NCI-H1048 (cell line): ENCODE measurements at places on chromosomes 2 and 18.

DNA sequence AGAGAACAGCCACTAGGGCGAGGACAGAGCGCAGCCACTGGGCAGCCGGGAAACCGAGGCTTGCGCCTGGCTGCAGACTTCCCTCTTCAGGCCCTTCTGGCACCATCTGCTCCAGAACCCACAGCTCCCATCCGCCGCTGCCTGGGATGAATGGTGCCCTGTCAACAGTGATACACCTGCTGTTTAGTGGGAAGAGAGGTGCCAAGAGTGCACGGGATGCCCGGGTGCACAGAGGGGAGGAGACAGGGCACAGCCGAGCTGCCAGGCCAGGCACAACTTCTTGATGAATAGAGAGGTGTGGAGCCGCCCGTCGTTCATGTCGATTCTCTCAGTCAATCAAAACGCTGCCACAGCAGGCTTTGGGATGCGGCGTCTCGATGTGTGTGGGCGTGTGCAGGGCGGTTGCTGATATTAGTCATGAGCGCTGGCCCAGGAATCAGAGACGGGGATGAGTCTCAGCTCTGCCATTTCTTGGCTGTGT, 39.5 kb downstream of the RRM2 start:
- no peak for DNase-seq

DNA sequence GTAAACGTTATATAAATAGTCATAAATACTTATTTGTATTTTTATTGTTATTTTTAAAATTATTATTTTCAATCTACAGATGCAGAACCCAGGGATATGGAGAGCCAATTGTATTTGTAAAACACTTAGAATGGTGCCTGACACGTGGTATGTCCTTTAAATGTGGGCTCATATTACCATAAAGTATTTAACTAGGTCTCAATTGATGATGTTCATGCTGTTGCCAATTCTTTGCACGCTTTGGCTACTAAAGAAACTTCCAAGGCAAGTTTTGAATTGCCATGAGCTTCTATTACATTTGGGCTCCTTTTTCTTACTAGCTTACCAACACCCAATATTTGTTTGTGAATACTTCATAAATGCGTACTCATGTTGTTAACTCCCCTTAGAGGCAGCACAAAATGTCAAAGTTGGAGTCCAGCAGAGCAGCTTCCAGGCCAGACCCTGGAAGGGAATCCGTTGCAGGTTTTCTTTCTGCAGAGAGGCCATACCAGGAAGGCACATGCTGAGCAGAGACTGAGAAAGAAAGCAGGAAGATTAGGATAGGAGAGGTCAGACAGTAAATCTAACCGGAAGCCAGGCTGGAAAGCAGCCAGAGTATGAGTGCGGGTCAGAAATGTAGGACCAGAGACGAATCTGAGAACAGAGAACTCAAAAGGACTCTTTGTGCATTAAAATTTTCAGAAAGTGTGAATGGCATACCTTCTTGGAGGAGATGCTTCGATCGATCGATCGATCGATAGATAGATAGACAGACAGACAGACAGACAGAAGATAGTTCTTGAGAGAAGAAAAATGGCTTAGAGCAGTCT, 4.2 kb upstream of the NOSTRIN start:
- no peak for DNase-seq

GRCh38 chr18:2534906-2535305, 36.4 kb downstream of the METTL4 start:
- no peak for DNase-seq

DNA sequence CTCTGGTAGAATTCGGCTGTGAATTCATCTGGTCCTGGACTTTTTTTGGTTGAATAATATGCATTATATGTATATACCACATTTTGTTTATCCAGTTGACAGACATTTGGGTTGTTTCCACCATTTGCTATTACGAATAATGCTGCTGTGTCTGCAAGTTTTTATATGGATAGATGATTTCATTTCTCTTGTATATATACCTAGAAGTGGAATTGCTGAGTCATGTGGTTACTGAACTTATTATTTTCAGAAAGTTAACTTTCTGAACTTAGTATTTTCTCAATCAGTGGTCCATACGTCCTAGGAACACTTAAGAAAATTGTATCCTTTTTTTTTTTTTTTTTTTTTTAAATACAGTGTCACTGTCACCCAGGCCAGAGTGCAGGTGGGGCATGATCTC, 63.3 kb downstream of the RIF1 start:
- no peak for DNase-seq

- DNase-seq: no peak
These were observed 1.1 kb upstream of the BOLL start for GRCh38 chr2:197786010-197786877.

DNA sequence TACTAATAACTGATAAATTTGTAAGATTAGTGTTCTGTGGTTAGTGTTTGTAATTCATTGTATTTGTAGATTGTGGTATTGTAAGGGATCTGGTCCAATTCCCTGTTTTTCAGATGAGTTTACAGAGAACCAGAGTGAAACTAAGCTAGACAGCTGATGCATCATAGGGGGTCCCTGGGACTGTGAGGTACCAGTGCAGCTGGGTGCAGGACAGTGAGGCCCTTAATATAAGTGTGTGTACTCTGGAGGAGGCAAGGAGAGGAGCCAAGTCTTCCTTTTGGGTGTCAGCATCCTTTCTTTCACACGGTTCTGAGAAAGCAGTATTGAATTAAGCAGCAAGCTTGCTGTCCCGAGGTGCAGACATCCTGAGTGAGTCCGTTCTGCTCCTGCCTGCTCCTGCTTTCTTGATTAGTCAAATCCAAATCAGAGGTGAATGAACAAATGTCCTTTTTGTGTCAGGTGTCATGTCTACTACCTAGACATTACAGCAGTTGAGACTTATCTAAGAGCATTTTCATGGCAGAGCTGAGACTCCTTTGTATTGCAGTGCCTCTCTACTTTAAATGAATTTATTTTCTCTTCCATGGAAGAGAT, 194.9 kb downstream of the MCFD2 start:
- DNase-seq: no peak

GRCh38 chr2:31166925-31167324, 28.7 kb upstream of the GALNT14 start:
- no peak for DNase-seq

GRCh38 chr2:191351921-191352320, 106.7 kb downstream of the MYO1B start:
- no peak for DNase-seq

GRCh38 chr2:27795868-27796277, 24.4 kb downstream of the MRPL33 start:
- no peak for DNase-seq

GRCh38 chr2:85250045-85250444, 77.7 kb downstream of the TGOLN2 start:
- no peak for DNase-seq

GRCh38 chr2:205682239-205682970, at the start of gene NRP2:
NRP2 (plus strand) TSS chr2:205682501; CDS start chr2:205683291, 790 bp downstream.
- peak; percentile 48 for DNase-seq

GRCh38 chr2:69642709-69643601, 584 bp downstream of the AAK1 start:
- DNase-seq: no peak

DNA sequence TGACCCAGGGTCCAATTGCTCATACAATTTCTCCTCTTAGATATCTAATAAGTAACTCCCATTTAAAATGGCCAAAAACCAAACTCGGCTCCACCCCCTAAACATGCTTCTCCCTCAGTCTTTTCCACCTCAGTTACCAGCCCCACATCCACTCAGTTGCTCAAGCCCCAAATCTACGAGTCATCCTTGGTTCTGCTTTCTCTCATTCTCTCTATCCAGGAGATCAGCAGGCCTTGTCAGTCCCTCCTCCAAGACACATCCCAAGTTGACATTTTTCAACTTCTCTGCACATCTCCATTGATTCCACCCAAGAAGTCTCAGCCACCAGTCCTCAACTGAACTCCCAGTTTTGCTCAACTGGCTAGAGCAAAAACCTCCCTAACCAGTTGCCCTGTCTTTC, 40.5 kb upstream of the RTN4 start:
- DNase-seq: no peak

DNA sequence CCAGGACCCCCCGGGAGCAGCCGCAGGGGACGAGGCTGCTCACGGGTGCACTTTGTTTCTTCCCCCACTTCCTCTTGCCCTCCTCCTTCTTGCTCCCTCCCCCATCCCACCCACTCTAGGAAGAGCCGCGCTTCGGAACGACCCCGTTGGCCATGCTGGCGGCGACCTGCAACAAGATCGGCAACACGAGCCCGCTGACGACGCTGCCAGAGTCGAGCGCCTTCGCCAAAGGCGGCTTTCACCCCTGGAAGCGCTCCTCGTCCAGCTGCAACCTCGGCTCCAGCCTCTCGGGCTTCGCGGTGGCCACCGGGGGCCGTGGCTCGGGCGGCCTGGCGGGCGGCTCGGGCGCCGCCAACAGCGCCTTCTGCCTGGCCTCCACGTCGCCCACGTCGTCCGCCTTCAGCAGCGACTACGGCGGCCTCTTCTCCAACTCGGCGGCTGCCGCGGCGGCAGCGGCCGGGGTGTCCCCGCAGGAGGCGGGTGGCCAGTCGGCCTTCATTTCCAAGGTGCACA, 1.3 kb downstream of the SP9 start:
- DNase-seq: no peak

GRCh38 chr18:2881088-2881839, 34.5 kb downstream of the EMILIN2 start:
- DNase-seq: no peak

DNA sequence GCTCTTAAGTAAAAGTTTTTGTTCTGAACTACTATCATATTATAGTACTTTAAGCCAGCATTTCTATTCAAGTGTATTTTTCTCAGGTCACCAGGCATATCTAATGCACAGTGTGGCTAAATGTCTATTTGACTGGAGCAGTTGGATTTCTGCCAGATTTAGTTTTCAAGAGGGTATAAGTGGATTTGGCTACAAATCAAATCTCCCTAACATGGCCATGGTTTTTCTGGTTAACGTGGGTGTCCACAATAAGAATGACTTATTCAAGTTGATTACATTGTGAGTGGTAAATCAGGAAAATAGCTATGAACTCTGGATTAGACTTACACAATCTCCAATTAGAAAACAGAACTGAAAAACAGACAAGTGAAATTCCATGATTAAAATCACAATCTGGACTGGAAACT, 5.7 kb upstream of the CHN1 start:
- DNase-seq: no peak

DNA sequence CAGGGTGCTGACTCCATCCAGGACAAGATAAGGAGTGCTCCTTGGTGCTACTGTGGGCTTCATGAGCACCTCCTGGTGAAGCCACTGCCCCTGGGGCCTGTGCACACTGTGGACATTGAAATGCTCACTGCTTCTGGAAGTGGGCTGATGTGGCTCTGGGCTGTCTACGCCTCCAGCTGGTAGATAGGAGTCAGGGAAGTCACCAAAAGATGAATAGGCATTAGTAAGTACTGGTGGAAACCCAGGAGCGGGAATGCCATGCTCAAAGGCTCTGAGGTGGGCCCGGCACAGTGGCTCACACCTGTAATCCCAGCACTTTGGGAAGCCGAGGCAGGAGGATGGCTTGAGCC, 79.2 kb upstream of the MSH2 start:
- no peak for DNase-seq

- no peak for DNase-seq
These were observed 6.4 kb downstream of the TNS1 start for GRCh38 chr2:217996361-217996760.

DNA sequence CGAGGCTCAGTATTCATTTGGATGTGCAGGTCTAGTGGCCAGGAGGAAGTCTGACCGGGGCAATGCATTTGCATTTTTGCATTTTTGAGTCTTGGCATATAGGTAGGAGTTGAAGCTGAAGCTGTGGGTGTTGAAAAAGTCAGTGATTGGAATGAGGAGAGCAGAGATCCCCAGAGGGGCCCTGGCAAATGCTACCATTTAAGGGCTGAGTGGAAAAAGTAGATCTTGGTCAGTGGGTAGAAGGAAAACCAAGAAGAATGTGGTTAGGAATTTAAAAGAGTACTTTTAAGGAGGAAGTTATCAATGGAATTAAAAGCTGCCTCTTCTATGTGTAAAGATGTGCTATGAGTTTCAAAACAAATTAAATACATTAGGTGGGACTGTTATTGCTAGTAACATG, 143.0 kb downstream of the ZEB2 start:
- no peak for DNase-seq

- DNase-seq: no peak
These were observed 45.3 kb upstream of the RFX8 start for GRCh38 chr2:101520246-101520645.

GRCh38 chr2:56483081-56483480, 299.3 kb downstream of the CCDC85A start:
- no peak for DNase-seq

- no peak for DNase-seq
These were observed 321.6 kb downstream of the DSEL start for GRCh38 chr18:67194886-67195285.

GRCh38 chr2:105184420-105184819, 57.1 kb upstream of the GPR45 start:
- DNase-seq: no peak

DNA sequence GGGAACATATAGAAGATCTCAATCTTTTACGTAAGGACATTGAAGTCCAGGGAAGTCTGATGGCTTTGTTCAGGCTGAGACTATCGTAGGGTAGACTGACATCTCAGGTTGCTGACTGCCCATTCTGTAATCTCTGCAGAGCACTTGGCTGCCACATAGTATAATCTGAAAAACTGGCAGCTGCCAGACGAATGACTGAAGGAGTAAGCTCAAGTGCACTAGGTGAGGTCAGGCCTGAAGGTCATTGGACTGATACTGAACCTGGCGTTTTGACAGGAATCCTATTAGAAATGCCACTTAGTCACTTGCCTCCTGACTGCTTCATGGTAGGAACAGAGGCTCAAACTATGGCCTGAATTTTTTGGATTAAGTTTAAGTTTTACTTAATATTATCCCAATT, 23.5 kb downstream of the GPD2 start:
- DNase-seq: no peak

GRCh38 chr2:140916410-140916809, 1214.4 kb downstream of the LRP1B start:
- no peak for DNase-seq

DNA sequence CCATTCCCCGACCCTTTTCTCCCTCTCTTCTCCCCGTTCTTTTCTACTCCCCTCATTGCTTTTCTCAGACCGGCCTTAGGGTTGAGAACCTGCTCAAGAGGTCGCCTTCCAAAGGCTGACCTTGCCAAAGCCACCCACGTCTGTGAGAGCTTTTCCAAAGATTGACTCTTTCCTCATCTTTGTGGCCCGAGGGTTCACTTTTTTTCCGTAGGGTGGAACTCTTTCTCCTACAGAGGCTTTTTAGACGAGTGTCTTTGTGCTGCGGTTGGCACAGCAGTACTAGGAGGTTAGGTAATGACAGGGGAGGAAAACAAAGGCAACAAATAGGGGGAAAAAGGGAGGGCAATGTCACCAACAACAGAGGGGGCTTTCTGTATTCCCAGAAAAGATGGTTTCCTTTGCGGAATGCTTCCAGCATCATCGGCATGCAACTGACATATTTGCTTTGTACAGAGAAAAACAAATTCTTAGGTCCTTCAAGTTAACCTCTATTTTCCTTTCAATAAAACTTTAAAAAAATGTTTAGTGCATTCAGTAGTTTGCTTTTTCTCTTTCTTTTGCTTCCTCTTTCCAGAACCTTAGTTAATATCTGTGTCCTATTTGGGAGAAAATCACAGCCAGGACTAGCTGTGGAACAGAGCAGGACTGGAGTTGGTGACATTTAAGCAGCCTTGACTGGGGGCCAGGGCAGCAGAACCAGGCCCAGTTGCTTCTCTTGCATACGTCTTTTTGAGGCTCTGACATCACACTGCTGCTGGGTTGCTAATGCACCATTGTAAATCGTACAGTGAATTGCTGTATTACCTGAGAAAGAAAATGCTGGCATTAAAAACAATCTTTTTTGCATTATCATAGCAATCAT, 188.1 kb upstream of the FANCL start:
- DNase-seq: no peak
